ENCODE measurements at places on chromosomes 11 and 22. TPM values are rescaled to one million over a fixed set of nuclear protein-coding genes. Genes with fewer than 3 reads are reported as not detected.

Gene FOSL1
- total RNA-seq: 18.8 TPM

Gene C11orf21
- total RNA-seq: 16.6 TPM

Gene PRG3
- not detected for total RNA-seq

Gene INSC
- 3.1 TPM for total RNA-seq

Gene ATXN10
- total RNA-seq: 93.9 TPM

Gene OR52J3
- not detected for total RNA-seq

Gene RIMBP3C
- total RNA-seq: 0.19 TPM

Gene VPREB1
- total RNA-seq: not detected

Gene TRIM34
- 10.7 TPM for total RNA-seq

Data from activated T-cell treated with anti-CD3 and anti-CD28 coated beads, Interleukin-2, amount 50 U/mL, for 72 hours (primary cell).